ENCODE measurements at places on chromosomes 2 and 18.

GRCh38 chr2:15893689-15894480, 46.5 kb upstream of the MYCN start:
- DNase-seq: no peak

- DNase-seq: no peak
Measured at GRCh38 chr2:148102641-148103040, 81.8 kb downstream of the MBD5 start.

- DNase-seq: no peak
Measured at GRCh38 chr2:105361102-105361889, 24.0 kb downstream of the C2orf49 start.

DNA sequence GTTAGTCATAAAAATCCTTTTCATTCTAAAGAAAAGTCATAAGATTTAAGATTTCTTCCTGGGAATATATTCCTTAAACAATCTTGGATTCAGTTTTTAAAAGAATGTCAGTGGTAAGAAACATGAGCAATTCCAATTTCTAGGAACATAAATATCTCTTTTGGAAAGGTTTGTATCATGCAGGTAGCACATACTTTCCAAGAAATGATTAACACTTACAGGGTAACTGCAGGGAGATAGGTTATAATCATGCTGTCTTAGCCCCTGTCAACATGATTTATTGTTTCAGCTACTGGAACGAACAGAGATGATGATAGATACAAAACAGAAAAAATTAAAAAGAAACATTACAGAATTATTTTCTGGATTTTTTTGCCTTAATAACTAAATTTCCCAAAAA, 1537.7 kb downstream of the LRP1B start:
- DNase-seq: no peak

GRCh38 chr2:143345887-143346787, 216.9 kb downstream of the ARHGAP15 start:
- DNase-seq: no peak
